Cardiac atrium fibroblast (primary cell): ENCODE measurements at places on chromosomes 11 and 22. TPM values are rescaled to one million over a fixed set of nuclear protein-coding genes. Genes with fewer than 3 reads are reported as not detected.

The GLB1L2 gene
- total RNA-seq = 2.0 TPM in 1 of 2 replicates, not detected in the other

The MRGPRX3 gene
- not detected in 2 replicates for total RNA-seq

The CRYAB gene
- 50.5 and 78.7 TPM in 2 replicates for total RNA-seq

The GGTLC3 gene
- total RNA-seq = not detected in 2 replicates

The PARVA gene
- total RNA-seq = 58.3 and 69.7 TPM in 2 replicates

The PGA5 gene
- not detected in 2 replicates for total RNA-seq

The MRGPRX1 gene
- not detected in 2 replicates for total RNA-seq

The OR10G8 gene
- not detected in 2 replicates for total RNA-seq

The OR9I1 gene
- not detected in 2 replicates for total RNA-seq

The SLC22A8 gene
- not detected in 2 replicates for total RNA-seq

The TRIM51 gene
- not detected in 2 replicates for total RNA-seq

The BIK gene
- total RNA-seq = not detected in 2 replicates

The MPPED2 gene
- total RNA-seq = not detected in 2 replicates

The WT1 gene
- total RNA-seq = 2.4 and 10.1 TPM in 2 replicates

The ANO9 gene
- not detected in 2 replicates for total RNA-seq

The C11orf71 gene
- total RNA-seq = 1.3 and 2.9 TPM in 2 replicates

The SCN4B gene
- not detected in 2 replicates for total RNA-seq

The GP1BB gene
- total RNA-seq = 10.9 TPM in 1 of 2 replicates, not detected in the other

The BATF2 gene
- 0.16 TPM in 1 of 2 replicates, not detected in the other for total RNA-seq

The CASP1 gene
- total RNA-seq = 8.4 and 12.3 TPM in 2 replicates

The C11orf97 gene
- not detected in 2 replicates for total RNA-seq

The BLID gene
- 1.1 and 3.8 TPM in 2 replicates for total RNA-seq

The CD3E gene
- not detected in 2 replicates for total RNA-seq

The JAML gene
- total RNA-seq = not detected in 2 replicates

The TXN2 gene
- total RNA-seq = 67.3 and 76.0 TPM in 2 replicates

The TRPC6 gene
- 0.36 TPM in 1 of 2 replicates, not detected in the other for total RNA-seq

The ADORA2A gene
- total RNA-seq = 5.1 and 6.8 TPM in 2 replicates

The SMIM38 gene
- not detected in 2 replicates for total RNA-seq

The MMP11 gene
- total RNA-seq = 2.0 and 6.8 TPM in 2 replicates

The POU2AF2 gene
- not detected in 2 replicates for total RNA-seq

The RBMXL2 gene
- total RNA-seq = not detected in 2 replicates

The PI4KA gene
- 28.5 and 35.0 TPM in 2 replicates for total RNA-seq

The MMP12 gene
- not detected in 2 replicates for total RNA-seq

The GNG3 gene
- not detected in 2 replicates for total RNA-seq

The MIAT gene
- 0.18 and 0.32 TPM in 2 replicates for total RNA-seq

The OR2AT4 gene
- not detected in 2 replicates for total RNA-seq

The TRMU gene
- total RNA-seq = 33.7 and 37.5 TPM in 2 replicates

The KLHDC7B gene
- not detected in 2 replicates for total RNA-seq

The RNF169 gene
- total RNA-seq = 8.7 and 10.5 TPM in 2 replicates

The BCR gene
- 40.5 and 44.4 TPM in 2 replicates for total RNA-seq

The PGA4 gene
- total RNA-seq = not detected in 2 replicates

The P2RY6 gene
- total RNA-seq = 1.1 TPM in 1 of 2 replicates, not detected in the other

The AMBRA1 gene
- total RNA-seq = 17.3 and 19.1 TPM in 2 replicates
